ENCODE measurements at places on chromosomes 1 and 21. TPM values are rescaled to one million over a fixed set of nuclear protein-coding genes. Genes with fewer than 3 reads are reported as not detected.
A peak's percentile ranks its signal among the peaks of the same experiment; 100 is the strongest.

- DNase-seq = no peak
These were observed 207.3 kb downstream of the SLC45A1 start for GRCh38 chr1:8525216-8525557.

DNA sequence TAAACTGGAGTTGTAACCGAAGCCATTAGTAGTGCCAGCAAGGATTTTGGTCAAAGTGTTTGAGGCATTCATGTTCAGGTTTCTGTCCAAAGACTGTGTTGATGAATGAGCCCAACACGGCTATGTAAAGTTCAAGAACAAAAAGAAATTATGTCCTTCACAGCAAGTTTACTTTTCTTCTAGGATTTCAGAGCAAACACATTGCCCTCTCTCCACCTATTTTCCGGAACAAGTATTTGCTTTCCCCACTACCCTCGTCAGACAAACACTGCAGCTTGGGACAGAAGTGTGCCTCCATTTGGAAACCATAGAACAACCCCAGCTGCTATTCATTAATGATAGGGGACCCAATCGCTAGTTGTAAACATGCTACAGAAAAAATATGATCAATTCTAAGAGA is 151.4 kb upstream of the C1orf105 start:
- no peak for DNase-seq

DNA sequence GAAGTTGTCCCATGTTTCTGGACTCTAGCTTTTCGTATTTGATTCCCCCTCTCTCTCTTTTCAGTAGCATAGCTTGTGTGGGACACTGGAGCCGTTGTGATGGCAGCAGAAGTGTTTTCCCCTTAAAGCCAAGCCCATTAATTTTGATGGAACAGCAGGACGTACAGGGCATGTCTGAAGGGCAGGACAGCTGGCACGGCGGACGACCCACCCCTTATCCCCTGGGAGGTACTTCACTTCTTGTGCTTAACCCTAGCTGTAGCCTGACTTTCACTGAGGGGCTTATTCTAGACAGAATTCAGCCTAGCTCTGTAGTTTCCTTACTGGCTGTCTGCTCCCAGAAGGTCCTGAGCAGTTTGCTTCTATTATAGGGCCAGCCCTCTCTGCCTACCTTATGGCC is 8.6 kb upstream of the PPFIA4 start:
- DNase-seq = no peak

DNA sequence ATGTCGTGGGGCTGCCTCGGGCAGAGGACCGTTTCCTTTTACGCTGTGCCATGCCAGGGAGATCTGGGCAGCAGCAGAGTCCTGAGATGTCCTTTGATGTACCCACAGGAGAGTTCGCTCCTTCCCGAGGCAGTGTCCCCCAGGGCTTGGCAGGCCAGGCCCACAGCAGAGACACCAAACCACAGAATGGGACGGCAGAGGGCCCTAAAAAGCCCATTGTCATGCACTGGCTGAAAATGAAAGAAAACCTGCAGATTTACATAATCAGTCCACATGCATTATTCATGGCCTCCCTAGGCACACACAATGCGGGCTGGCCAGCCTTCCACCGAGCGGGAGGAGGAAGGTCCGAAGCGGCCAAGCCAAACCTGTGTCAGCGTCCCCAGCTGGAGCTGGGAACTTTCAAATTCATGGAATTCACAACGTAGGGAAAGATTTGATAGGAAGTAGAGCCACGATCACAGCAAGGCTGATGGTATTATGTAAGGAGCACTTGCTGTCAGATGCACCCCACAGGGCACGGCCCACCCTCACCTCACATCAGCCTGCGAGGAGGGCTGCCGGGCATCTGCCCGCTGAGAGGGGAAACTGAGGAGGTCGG is 25.3 kb upstream of the EFHD2 start:
- DNase-seq = no peak

GRCh38 chr1:215636258-215636965 is 69.3 kb downstream of the KCTD3 start:
- DNase-seq = no peak

GRCh38 chr1:94296018-94296417 is 58.6 kb upstream of the ARHGAP29 start:
- no peak for DNase-seq

DNA sequence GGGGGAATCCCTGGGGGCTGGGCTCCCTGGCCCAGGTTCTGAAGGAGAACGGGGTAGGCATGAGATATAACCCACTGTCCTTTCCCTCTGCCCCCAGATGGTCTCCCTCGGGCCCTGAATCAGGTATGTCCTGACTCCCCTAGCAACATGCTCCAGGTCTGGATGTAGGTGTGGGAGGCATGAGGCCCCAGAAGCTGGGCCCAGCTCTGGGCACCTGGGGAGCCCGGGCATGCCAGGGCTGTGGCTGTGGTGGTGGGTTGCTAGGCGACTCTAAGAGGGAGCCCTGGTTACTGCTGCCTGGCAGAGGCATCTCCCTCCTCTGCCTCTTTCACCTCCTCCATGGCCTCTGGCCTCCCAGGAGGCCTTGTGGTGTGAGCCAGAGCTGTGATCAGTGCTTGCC is 16.2 kb downstream of the FOXO6 start:
- no peak for DNase-seq

- no peak for DNase-seq
These were observed 13.3 kb downstream of the TRIM11 start for GRCh38 chr1:228393268-228393701.

- DNase-seq = no peak
These were observed 560.2 kb downstream of the SMYD3 start for GRCh38 chr1:245946905-245947304.

DNA sequence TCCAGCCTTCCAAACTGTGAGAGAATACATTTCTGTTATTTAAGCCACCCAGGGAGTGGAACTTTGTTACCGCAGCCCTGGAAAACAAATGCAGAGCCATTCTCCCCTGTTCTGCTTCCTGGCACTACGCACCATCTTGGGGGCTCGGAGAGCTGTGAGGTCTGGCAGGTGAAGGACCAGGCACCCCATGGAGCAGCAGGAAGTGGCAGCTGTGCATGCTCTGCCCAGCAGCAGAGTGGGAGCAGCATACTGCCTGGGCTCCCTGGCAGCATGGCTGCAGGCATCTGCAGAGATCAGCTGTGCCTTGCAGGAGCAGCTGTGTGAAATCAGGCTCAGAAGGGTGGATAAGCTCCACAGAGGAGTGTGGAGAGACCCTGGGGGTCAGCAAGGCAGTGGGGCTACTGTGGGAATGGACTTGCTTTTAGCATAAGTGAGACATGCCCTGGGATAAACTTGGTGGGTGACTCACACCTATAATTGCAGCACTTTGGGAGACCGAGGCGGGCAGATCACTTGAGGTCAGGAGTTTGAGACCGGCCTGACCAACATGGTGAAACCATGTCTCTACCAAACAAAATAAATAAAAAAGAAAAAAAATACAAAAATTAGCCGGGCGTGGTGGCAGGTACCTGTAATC is 17.7 kb upstream of the ZSCAN20 start:
- DNase-seq = no peak

DNA sequence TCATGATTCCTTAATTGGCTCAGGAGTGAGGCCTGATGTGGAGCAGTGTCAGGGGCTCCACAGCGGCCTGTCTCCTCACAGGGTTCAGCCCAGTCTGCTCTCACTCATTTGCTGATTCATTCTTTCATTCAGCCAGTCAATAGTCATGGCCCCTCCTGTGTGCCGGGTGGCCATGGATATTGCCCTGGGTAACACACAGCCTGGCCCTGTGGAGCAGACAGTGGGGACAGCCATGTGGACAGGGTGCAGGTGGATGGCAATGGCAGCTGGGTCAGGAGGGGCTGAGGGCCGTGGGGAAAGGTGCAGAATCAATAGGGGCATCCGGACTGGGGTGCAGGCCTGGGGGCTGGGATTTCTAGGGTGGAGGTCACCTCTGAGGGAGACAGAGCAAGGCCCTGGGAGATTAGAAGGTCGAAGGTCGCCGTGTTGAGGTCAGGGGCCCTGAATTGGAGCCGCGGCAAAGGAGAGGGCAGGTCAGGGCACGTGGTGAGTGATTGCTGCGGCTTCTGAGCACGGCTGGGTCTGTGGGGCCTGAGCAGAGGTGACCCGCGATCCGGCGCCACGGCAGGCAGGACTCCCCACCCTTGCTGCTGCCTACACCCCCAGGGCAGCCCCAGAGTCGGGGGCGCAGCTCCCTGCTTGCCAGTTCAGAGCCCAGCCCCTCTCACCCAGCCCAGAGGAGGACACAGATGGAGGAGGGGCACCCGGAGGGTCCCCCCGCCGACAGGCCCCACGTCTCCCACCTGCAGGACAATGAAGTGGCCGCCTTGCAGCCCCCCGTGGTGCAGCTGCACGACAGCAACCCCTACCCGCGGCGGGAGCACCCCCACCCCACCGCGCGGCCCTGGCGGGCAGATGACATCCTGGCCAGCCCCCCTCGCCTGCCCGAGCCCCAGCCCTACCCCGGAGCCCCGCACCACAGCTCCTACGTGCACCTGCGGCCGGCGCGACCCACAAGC is 33.4 kb downstream of the SLC19A1 start:
- DNase-seq = no peak

- no peak for DNase-seq
These were observed 39.0 kb downstream of the OLFM3 start for GRCh38 chr1:101957771-101958170.

DNA sequence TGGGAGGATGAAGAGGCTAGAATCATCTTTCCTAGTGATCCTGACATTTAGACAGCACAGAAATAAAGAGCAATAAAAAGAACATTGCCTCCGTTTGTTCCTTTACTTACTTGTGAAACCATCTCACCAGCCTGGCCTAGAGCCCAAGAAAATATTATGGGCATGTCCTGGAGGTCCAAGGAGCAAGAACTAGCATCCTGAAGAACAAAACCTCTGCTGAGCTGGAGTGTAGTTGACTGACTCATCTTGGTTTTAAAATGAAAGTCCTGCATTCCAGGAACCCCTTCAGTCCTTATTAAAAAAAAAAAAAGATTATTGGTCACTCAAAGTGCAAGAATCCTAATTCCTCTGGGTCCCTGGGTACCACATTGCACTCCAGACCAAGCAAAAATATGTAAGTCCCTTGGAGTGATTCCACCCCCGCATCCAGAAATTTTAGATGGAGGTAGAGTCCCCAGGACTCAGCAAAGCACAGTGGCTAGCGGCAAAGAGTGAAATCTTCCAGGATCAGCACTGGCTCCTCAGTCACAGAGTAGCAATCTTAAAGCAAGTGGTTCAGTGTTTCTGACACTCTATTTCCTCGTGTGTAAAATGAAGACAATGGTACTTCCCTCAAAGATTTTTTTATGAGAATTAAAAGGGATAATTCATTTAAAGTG is 7.0 kb downstream of the SMCP start:
- no peak for DNase-seq

DNA sequence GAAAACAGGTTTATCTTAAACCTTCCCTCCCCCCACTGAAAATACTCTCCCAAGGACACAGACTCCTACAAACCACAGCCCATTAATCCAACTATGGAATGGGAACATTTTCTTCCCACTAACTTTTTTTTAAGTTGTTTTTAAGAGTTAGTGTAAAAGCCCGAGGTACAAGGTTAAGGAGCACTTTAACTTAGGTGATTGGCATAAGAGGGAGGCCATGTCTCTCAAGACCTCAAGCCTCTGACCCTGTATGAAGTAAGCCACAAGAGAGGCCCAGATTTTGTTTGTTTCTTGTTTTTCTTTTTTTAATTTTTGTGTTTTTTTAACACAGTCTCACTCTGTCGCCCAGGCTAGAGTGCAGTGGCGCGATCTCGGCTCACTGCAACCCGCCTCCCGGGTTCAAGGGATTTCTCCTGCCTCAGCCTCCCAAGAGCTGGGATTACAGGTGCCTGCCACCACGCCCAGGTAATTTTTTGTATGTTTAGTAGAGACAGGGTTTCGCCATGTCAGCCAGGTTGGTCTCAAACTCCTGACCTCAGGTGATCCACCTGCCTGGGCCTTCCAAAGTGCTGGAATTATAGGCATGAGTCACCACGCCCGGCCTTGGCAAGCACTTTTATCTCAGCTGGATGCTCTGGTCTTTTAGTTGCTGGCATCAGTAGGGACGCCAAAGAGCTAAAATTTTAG is 14.4 kb downstream of the ARMH1 start:
- no peak for DNase-seq

GRCh38 chr1:225635649-225636048 is 17.3 kb downstream of the ENAH start:
- DNase-seq = no peak

- DNase-seq = no peak
These were observed 1.3 kb downstream of the CDC42BPA start for GRCh38 chr1:227317011-227317451.

GRCh38 chr21:26956216-26956615 is 10.7 kb downstream of the ADAMTS5 start:
- no peak for DNase-seq

DNA sequence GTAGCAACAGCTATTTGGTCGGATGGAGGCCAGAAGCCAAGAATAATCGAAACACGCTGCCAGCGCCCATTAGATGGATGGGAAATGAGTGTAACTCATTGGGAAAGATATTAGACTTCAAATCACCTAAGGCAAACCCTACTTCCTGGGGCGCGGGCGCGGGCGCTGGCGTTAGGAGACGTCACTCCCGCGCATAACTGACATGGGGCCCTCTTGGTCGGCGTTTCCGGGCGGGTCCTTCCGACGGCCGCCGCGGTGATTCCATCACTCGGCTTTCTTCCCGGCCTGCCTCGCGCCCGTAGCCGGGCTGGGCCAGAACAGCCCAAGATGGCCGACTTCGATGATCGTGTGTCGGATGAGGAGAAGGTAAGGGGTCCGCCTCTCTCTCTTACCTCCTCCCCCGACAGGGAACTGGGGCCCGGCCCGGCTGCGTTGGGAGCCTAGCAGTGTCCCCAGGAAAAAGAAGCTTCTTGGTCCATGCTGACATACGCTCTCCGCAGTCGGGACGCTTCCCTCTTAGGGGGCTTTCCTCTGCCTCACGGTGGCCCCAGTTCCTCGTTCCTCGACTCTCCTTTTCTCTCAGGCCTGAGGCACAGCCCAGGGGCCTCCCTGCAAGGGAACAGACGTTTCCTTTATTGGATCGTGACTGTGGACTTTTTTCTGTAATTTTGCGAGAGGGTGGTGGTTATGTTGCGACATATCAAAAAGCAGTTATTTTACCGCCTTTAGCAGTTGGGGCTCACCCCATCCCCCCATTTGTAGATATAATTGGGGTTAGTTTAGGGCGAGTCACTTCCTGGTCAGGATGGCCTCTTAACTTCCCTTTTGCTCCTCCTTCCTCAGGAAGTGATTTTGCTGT is at the start of gene CAPZA1:
Gene CAPZA1 (plus strand): TSS at position 315 of the 859 bp plus-strand sequence. CDS start 13 bp downstream, at position 328.
- peak; percentile 73 for DNase-seq

The OR10R2 gene
- not detected for polyA plus RNA-seq

The SYPL2 gene
- 4.5 TPM for polyA plus RNA-seq

The TTC39A gene
- 2.5 TPM for polyA plus RNA-seq

The SPATA21 gene
- polyA plus RNA-seq = 0.29 TPM
